ENCODE measurements at places on chromosomes 4 and X. TPM values are rescaled to one million over a fixed set of nuclear protein-coding genes. Genes with fewer than 3 reads are reported as not detected.

- no peak for DNase-seq
Measured at GRCh38 chrX:108033890-108034289, 11.0 kb upstream of the VSIG1 start.

- no peak for DNase-seq
Measured at GRCh38 chr4:148238086-148238485, 204.1 kb downstream of the NR3C2 start.

- peak; percentile 20 for DNase-seq
Measured at GRCh38 chrX:16807548-16807947, 21.3 kb downstream of the TXLNG start.

The ACOX3 gene
- 15.5 TPM for total RNA-seq

The CSAG1 gene
- not detected for total RNA-seq

Measured in mammary epithelial cell (primary cell).